Left cardiac atrium (tissue), 4 donors: ENCODE measurements at places on chromosomes 6 and 20.
A peak's percentile ranks its signal among the peaks of the same experiment; 100 is the strongest.

DNA sequence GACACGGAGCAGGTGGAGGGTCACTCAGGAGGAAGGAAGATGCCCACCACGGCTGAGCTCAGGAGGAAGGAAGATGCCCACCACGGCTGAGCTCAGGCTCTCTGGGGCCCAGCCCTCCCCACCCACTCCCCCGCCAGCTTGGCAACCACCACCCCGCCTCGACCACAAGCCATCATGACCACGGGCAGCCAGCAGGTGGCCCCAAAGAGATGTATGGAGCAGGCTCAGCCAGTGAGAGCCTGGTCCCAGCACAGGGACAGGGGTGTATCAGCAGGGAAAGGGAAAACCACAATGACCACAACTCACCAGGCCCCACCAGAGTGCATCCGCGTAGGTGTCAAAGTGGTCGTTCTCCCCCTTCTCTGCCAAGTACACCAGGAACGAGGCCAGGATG lies 30.4 kb downstream of the KCNQ2 start:
- DNase-seq = peak; percentile 75

DNA sequence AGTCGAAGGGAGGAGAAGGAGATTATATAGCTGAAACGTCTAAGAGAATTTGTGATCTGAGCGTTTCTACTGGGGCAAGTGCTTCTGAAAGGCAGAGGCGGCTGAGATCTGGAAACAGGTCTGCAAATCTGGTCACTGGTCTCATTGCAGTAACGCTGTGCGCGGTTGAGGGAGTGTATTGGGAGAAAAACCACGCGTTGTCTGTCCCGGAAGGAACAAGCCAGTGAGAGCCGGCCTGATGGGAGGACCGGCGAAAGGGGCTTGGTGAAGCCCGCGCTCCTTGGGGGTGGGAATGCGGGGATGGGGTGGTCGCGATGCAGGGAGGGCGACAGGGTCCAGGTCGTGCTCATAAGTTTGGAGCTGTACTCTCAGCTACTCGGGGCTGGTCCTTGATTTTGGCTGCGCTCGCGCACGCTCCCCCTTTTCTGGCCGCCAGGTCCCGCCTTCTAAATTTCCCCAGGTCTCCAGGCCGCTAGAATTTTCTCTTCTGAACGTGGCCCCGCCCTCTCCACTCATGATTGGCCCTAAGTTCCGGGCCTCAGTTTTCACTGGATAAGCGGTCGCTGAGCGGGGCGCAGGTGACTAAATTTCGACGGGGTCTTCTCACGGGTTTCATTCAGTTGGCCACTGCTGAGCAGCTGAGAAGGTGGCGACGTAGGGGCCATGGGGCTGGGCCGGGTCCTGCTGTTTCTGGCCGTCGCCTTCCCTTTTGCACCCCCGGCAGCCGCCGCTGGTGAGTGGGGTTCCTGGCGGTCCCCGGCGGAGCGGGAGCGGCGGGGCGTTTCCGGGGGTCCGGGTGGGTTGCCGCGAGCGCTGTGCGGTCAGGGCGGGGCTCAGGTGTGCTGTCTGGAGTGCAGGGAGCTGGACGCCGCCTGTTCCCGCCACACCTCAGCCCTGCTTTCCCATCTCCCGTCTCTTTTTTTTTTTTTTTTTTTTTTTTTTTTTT lies at the start of gene MICB:
MICB (plus strand) TSS at position 615 of the 946 bp plus-strand sequence; CDS start at position 664, 49 bp downstream.
- DNase-seq = peak; percentile 84

DNA sequence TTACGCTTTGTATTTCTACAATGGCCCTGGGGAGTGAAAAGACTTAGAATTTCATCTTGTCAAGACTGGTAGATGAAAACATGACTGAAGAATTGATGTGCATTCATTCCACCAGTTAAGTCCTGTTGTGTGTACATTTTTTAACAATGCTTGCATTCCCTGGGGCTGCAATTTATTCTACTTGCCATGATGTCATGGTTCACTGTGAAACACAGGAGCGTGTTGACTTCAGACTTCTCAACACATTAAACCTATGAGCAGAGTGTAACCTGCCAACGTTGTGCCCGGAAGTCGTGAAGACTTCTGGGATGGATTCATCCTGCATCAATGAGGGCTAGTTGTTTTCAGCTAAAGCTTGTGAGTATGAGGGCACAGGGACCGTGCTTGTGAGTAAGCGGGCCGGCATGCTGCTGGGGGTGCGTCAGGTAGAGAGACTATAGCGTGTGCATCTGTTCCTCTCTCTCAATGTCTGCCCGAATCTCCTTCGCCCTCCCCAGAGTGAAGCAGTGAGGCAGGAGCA lies 26.3 kb upstream of the RIMS4 start:
- no peak for DNase-seq

DNA sequence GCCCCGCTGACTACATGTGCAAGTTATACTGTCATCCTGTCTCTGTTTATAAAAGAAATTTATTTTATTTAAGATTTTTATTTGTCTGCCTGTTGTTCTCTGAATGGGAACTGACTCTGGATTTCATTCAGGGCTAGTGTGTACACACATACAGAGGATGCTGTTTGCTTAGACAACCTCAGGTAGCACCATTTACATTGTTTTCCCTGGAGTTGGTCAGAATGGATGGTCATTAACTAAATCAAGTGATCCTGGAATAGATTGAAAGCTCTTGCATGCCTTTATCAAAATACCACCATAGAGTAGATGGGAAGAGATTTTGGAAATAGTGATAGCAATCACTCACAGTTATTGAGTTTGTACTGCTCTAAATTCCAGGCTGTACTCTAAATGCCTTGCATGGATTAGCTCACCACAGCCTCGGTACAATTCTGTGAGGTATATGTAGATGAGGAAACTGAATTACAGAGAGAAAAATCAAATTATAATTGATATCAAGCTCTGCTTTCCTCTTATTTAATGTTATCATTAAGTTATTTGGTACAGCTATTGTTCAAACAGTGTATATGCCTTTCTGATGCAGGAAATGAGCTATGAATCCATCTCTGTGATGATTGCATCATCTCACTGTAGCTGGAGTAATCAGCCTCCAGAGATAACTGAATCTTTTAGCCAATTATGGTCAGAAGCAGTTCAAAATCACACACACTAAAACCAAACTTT lies 51.9 kb downstream of the RNF217 start:
- DNase-seq = no peak

GRCh38 chr6:36678488-36679042 lies at the start of gene CDKN1A:
Gene CDKN1A, plus strand, starts transcription at chr6:36678714. Its CDS starts 5,388 bp downstream, at chr6:36684102.
- peak; percentile 94 for DNase-seq

GRCh38 chr6:166446567-166447065 lies 63.9 kb upstream of the MPC1 start:
- DNase-seq = no peak

DNA sequence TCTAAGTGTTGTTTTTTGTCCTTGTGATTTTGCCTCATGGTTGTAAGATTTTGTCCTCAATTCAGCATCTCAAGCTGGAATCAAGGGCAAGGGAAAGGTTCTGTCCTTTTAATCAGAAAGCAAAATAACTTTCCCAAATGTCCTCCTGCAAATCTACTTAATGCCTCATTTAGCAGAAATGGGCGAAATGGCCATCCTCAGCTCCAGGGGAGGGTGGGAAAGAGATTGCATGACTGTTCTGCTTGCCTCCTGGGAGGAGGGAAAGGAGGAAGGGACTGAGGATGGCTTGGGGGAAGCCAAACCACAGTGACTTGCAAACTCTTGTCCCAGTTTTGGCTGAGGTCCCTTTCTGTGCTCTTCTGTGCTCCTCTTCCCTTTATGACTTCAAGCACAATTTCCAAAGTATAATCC lies 43.4 kb downstream of the TNFAIP3 start:
- DNase-seq = no peak
